ENCODE measurements at places on chromosomes 7 and 10.

GRCh38 chr10:113576852-113577251 lies 24.0 kb downstream of the HABP2 start:
- no peak for DNase-seq

DNA sequence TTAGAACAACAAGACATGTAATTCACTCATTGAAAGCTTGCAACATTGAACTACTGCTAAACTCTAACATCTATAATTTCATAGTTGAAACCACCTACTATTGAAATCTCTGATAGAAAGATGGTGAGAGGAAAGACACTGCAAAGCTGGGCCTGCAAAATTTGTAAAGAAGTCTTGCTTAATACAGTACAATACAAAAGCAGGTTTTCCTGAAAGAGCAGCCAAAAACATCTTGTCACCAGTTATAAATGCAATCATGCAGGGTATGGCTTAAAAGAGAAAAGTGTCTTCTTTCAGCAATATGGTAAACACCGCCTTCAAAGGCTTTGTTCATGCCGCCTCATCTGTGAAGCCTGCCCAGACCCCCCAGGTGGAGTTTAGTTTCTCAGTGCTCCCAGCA lies 109.2 kb downstream of the ANK3 start:
- no peak for DNase-seq

GRCh38 chr10:86061278-86062197 lies 305.1 kb downstream of the GRID1 start:
- DNase-seq, result no peak

GRCh38 chr7:117047496-117047895 lies 94.2 kb downstream of the ST7 start:
- no peak for DNase-seq

GRCh38 chr7:155233311-155234157 lies 64.1 kb upstream of the INSIG1 start:
- no peak for DNase-seq

DNA sequence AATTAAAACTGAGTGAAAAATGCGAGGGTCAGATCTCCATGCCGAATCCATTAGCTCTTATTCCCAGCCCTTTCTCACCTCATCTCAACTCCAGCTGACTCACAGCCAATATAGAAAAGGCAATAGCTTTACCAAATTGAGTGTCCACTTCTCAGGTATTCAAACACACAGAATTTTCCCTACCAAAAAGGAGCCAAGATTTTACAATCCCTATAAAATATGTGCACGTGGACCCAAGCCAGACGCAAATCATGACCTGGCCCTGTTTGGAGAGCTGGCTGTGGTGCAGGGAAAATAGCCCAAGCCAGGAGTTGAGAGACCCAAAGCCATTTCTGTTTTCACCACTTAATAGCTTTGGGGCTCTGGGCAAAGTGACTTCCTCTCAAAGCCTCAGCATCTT lies 379.7 kb upstream of the AUTS2 start:
- no peak for DNase-seq

- no peak for DNase-seq
These were observed 19.1 kb downstream of the ZNRF2 start for GRCh38 chr7:30303312-30304039.

DNA sequence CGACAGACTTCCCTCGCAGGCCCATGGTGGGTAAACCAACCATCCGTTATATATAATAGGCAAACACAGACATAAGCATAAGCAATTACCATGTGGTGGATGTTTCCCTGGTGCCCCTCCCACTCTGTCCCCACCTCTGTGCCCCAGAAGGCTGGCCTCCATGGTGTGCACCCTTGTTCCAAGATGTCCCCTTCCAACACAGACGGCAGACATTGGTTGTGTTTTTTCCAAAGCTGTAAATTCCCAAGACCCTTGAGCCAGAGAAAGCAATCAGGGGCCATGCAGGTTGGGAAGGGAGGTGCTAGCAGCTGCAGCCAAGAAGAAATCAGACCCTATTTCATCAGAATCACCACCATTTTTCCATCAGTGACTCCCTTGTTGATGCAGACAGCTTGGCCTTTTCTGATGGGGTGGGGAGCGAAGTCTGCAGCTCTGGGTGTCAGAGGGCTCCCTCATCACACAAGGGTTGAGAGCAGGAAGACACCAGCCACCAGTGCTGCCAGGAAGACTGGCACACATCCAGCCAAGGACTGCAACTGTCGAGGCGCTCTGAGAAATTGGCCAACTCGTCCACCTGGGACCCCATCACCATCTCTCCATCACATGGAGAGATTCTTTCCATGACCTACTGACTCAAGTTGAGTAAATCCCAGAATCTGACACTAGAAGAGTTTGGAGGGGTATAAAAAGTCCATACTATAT lies 86.8 kb upstream of the CHST15 start:
- no peak for DNase-seq

DNA sequence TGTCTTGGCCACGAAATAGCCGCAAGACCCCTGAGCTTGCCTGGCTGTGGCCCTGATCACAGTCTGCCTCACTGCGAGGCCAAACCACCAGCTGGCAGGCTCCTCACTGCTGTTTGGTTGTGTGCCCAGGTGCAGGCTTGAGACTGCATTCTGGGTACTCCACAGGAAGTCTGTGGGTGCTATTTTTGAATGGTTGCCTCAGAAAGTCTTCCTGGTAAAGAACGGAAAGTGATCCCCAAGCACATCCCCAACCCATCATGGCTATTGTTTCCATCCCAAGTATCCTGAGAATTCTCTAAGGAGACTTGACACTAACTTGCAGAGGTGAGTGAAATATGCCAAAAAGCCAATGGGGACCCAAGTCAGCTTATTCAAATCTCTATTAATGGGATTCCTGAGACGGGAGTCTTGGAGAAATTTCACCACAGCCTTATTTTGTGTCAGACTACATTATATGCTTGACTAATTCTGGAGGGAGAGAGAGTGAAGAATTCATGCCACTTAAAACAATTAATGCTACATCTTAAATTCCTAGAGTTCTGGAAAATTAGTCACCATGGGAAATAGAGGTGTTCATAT lies 170.9 kb downstream of the RAMP3 start:
- DNase-seq, result no peak

DNA sequence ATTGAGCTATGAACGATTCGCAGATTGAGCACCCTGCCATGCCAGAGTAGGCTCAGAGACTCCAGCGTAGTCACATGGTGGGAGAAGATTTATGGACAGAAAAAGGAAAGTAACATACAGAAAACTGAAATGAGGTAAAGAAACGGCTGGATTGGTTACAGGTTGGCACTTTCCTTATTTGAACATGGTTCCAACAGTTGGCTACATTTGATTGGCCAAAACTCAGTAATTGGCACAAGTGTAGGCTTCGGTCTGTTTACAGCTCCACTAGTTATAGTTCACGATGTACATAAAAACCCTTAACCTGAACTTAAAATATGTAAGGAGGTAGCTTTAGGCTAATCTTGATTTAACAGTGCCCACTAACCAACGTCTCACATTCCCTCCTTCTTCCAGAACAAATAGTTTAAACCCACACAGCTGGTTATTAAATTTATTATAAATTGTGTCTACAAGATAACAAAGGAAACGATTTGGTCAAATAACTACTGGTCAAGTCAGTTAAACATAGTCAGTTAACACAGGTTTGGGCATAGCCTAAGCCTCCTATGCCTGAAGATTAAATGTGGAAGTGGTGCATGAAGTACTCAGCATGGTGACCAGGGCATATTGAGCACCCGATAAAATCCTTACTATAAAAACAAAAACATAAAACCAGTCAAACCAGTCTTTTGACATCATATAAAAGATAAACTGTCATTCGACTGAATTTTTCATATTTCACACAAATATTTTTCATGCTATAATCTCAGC lies 17.9 kb upstream of the MTERF1 start:
- no peak for DNase-seq

DNA sequence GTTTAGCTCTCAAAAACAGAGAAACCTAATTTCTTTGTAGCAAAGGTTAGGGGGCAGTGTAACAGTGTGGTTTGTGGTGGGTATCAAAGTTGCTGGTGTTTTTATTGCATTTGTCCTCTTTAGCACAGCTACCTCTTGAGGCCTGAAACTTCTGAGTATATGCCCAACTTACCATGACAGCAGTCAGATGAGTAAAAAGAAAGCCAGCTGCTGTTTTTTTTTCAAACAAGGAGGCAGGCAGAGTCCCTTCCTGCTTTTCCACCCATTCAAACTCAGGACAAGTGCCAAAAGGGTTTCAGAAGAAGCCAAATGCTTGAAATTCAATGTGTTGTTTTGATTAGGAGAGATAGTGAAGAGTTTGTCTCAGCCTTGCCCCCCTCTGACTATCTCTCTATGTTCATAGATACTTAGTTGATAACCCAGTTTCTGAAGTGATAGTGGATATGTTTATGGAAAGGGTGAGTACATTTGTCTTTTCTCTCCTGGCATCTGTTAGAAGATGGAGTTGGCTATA lies 23.1 kb downstream of the GBF1 start:
- no peak for DNase-seq

- no peak for DNase-seq
These were observed 41.9 kb downstream of the WIPI2 start for GRCh38 chr7:5231811-5232484.

DNA sequence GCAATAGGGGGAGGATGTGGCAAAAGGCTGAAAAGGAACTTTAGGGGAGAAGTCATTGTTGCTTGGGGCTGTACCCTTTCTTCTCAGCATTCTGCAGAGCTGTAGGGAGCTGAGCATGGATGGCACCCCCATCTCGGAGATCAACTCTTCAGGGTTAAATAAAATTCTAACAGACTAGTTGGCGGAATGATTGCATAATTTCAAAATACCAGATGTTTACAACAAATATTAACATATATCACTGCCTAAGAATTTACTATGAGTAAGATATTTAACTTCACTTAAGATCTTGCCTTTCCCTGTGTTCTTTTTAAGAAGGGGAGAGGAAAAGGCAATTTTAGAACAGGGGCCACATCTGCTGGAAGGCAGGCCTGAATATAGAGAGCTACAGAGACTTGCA lies 509 bp upstream of the OR2F1 start:
- no peak for DNase-seq

- DNase-seq, result no peak
These were observed 244.0 kb upstream of the ZWINT start for GRCh38 chr10:56605051-56605450.

GRCh38 chr7:74334030-74334429 lies 44.8 kb downstream of the CLIP2 start:
- no peak for DNase-seq

DNA sequence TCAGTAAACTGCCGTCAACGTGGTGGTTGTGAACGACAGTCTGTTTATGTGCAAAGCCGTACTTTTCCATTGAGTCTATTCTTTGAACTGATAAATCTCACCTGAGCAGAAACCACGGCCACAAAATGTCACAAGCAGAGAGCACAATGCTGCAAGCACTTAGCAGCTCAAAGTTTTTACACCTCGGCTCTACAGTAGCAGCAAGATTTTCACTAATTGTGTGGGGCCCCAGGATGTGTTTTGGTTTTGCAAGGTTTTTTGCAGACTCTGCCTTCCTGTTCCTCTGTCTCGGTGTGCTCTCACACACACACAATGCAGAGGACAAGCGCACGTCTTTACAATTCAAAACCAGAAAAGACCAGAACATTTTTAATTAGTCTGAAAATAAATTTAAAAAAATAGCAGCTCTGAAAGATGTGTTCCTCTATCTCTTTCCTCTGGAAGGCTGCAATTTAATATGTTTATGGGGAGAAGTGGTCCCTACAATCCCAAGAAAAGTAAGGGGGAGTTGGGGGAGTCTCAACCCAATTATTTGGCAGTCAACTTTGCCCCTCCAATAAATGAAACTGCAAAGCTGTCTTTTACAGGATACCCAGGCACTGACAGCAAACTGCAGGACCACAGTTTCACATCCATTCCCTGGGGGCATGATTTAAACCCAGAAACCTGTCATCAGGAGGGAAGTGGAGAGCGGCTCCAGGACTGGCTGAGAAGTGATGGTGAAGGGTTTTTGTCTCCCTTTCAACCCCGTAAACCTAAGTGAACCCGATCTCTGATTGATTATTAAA lies 73.8 kb upstream of the SFMBT2 start:
- DNase-seq, result no peak

- DNase-seq, result no peak
These were observed 257.9 kb downstream of the TCF7L2 start for GRCh38 chr10:113207924-113208323.

- no peak for DNase-seq
These were observed 408.3 kb upstream of the ANKRD30A start for GRCh38 chr10:36717118-36717517.

DNA sequence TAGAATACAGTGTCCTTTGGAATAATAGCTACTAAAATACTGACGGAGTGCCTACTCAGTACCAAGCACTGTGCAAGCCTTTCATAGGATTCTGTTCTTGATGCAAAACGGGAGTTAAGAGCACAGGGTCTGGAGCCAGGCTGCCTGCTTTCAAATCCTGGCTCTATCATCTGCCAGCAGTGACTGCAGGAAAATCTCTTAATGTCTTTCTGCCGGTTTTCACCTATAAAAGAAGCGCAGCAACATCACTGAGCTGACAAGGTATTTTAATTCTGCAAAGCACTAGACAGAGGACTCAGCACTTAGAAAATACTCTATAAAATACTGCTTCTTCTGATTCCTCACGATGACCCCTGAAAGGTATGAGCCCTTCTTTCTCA lies 659 bp downstream of the FIGNL1 start:
- no peak for DNase-seq

DNA sequence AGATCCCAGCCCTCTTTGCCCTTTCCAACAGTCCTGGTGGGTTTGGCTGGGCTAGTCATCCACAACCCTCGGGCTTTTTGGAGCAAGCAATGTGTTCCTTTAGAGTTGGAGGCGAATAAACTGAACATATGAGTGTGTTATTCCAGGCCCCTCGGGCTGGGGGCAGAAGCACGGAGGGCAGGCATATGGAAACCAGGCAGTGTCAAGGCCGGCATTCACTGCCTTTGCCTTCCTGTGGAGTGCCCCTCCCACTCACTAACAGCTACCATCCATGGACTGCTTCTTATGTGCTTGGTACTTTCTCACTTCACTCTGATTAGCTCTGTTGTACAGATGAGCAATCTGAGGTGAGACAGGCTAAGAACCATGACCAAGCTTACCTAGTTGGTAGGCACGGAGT lies 53.9 kb upstream of the EFCAB10 start:
- no peak for DNase-seq
